ENCODE measurements at places on chromosomes 12 and 14. TPM values are rescaled to one million over a fixed set of nuclear protein-coding genes. Genes with fewer than 3 reads are reported as not detected.

HOXC10 gene
- not detected for total RNA-seq

GRCh38 chr12:53963434-53964314 is 9.0 kb downstream of the HOXC12 start:
- DNase-seq = no peak

DNA sequence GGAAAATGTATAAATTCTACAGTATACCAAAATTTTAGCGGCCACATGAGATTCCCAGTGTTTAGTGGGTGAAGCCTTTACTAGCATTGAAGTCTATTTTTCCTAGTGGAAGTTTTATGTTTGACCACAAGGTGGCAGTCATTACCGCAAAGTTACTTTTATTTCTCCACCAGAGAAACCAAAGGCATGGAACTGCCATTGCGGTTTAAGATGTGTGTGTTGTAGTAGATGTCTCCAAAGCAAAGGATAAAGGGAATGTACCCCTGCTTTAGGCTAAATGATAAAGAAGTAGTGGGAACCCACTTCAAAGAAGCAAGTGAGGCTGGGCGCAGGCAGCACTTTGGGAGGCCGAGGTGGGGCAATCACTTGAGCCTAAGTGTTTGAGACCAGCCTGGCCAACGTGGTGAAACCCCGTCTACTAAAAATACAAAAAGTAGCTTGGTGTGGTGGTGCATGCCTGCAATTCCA is 140.5 kb downstream of the PRKCH start:
- peak; percentile 59 for DNase-seq

PSMB11 gene
- not detected for total RNA-seq

GRCh38 chr12:6076346-6076745 is 48.1 kb downstream of the VWF start:
- DNase-seq = no peak

DNA sequence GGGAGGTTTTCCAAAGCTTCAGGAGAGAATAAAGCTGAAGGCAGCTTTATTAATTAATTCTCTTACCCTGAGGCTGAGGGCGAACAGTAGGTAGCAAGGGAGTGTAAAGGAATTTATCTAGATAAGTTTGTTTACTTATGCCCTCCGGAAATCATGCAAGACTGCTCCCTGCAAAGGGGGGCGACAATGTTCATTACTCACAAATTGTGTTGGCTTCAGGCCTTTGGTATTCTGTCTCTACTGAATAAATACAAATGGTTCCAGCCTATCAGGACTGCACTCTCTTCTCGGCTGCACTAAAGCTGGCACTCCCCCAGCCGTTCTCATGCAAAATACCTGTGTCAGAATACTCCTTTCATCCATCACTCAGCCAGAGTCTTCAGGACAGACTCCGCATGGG is 120.8 kb downstream of the PPHLN1 start:
- DNase-seq = no peak

- DNase-seq = no peak
Measured at GRCh38 chr12:4435537-4435936, 10.1 kb downstream of the FGF6 start.

ST8SIA1 gene
- 0.13 TPM for total RNA-seq

- DNase-seq = no peak
Measured at GRCh38 chr14:100155049-100155621, 4.3 kb downstream of the DEGS2 start.

- no peak for DNase-seq
Measured at GRCh38 chr12:124523071-124523470, 44.3 kb downstream of the NCOR2 start.

- DNase-seq = no peak
Measured at GRCh38 chr14:68401317-68401716, 391.6 kb downstream of the ZFP36L1 start.

GLS2 gene
- total RNA-seq = 0.13 TPM

GRCh38 chr14:98945611-98946570 is 326.1 kb downstream of the BCL11B start:
- no peak for DNase-seq

GRCh38 chr12:26097046-26097878 is 27.6 kb downstream of the BHLHE41 start:
- DNase-seq = peak; percentile 39

- DNase-seq = no peak
Measured at GRCh38 chr12:96441816-96442215, 41.6 kb upstream of the CDK17 start.

GRCh38 chr12:49689785-49690184 is 17.4 kb downstream of the FMNL3 start:
- no peak for DNase-seq

DNA sequence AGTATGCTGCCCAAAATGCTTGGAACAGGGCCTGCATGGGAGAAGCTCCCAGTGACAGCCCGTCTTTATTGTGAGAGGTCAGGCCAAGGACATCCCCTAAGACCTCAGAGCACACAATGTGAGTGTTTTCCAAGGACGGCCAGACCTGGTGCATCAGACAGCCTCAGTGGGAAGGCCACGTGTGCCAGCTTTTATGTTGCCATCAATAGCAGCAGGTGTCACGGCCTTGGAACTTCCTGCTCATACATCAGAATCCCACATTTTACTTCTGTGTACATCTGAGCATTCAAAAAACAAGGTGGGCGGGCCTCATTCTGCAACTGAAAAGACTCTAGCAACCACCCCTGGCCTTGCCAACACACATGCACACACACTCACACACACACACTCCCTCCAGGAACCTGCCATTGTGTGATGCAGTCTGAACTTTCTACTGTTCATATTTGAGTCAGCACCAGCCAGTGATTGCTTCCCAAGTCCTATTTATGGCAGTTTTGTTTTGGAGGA is 753.1 kb upstream of the TBX3 start:
- no peak for DNase-seq

DNA sequence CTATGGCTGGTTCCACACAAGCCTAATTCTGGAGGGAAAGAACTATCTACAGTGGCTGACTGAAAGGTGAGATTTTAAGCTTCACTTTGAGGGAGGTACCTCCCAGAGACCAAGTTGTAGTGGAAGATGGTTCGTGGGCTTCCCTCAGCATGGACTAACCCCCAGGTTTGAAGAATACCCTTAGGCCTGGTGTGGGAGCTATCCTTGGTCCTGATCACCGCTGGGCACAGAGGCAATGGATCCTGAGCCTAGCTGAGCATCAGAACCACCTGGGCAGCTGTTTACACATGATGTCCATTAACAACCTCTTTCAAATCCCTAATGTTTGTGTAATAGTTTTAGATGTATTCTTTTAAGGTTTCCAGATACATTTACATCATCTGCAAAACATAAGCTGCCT is 10.3 kb downstream of the DAO start:
- no peak for DNase-seq

DAO gene
- total RNA-seq = not detected

- no peak for DNase-seq
Measured at GRCh38 chr14:34018564-34019244, 67.8 kb upstream of the EGLN3 start.

PYGL gene
- 82.7 TPM for total RNA-seq

FOXG1 gene
- not detected for total RNA-seq

GRCh38 chr12:6936636-6937480 is 6.8 kb upstream of the RNU7-1 start:
- DNase-seq = no peak

GRCh38 chr12:1880153-1880845 is 38.2 kb downstream of the CACNA2D4 start:
- DNase-seq = no peak

- no peak for DNase-seq
Measured at GRCh38 chr14:27391331-27391730, 793.5 kb upstream of the NOVA1 start.

SCNN1A gene
- under 0.01 TPM for total RNA-seq

ACSS3 gene
- total RNA-seq = 0.26 TPM

MANSC4 gene
- total RNA-seq = not detected

DNA sequence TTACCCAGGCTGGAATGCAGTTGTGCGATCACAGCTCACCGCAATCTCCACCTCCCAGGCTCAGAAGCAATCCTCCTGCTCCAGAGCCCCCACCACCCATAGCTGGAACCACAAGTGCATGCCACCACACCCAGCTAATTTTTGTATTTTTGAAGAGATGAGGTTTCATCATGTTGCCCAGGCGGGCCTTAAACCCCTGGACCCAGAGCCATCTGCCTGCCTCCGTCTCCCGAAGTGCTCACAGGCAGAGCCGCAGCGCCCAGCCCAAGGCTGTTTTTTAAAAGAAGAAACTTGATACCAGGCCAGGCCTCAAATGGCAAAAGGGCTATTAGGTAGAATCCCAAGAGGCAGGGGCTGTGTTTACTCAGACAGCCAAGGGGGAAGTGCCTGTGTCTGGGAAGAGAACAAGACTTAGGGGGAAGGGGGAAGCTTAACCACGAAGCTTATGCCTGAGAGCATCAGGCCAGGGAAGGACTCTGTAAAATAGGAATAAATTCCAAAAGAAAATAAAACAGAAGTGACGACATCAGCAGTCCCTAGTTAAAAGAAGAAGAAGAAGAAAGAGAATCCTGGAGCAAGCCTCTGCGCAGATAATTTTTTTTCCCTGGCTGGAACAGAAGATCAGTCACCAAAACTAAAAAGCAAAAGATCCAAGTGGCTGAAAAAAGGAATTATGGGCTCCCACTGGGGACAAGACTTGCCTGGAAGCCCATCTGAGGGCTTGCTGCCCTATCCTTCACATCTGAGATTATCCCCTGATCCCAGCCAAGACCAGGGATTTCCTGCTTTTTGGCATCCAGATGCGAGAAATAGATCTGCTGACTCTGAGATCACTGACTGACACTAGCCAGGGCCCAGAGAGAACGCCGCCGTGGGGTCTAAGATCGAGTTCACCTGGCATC is 170.5 kb downstream of the NDUFA12 start:
- DNase-seq = no peak

DNA sequence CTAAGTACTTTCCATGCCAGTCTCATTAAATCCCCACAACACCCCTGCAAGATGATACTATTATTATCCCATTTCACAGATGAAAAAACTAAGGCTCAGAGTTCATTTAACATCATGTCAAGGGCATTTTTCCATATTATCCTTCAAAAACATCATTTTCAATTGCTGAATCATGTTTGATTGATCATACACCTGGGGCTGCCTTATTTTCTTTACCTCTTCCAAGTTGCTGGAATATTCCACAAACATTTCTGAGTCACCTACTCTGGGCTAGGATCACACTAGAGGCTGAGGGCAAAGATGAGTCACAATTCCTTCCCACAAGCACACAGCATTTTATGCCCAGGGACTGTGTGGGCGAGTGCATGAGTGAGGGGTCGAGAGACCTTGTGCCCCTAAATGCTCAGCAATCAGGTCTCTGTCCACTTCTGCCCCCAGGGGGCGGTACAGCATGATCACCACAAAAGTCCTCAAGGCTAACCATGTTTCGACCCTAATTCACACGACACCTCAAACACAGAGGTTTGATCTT is 14.1 kb upstream of the TMEM119 start:
- DNase-seq = peak; percentile 12

DNA sequence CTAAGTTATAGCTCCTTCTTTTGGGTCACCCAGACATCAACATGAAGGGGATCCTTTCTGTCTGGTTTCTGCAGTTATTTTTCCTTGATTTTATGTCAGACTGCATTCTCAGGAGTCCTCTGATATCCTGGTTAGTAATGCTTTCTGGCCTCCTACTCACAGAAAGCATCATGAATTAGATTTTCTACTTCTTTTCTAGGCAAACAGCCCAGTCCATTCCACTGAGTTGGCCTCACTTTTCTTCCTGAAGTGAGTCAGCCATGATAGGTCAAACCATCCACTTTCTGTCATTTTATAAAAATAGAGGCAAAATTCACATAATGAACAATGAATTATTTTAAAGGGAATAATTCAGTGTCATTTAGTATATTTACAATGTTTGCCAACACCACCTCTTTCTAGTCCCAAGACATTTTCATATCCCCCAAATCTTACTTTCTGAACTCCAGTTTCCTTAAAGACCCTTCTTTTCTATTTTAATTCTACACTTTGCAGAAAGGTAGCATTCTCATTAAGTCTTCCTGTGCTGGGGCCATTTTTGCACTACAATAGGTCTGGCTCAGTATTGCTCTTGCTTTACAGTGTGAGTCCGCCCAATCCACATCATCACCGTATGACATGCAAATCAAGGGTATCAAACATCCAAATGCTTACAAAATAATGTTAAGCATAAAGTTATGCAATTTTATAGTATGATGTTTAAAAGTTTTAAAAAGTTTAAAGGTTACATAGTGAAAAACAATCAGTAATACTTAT is 95.1 kb downstream of the UNC79 start:
- DNase-seq = no peak

- DNase-seq = no peak
Measured at GRCh38 chr14:88990856-88991255, 166.4 kb downstream of the TTC8 start.

Data from dermis microvascular lymphatic vessel endothelial cell (primary cell).